RCC 7860 (cell line): ENCODE measurements at places on chromosomes 5 and 9.

GRCh38 chr5:177301503-177302165 is 1.9 kb downstream of the RAB24 start:
- no peak for DNase-seq

DNA sequence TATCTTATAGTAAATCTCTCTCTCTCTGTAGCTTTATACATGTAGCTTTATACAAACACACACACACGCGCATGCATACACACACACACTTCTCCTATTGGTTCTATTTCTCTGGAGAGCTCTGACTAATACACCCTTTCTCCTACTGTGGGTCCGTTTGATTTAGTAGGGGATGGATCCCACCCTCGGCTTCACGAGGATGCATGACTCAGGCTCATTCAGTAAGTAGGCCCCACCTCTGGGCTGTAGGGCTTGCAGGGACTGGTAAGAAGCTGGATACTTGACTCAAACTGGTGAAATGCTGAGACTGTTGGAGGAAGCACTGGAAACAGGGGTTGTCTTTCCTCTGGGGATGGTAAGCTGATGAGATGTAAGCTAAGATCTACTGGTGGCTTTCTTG is 98.7 kb downstream of the SLC24A2 start:
- no peak for DNase-seq

DNA sequence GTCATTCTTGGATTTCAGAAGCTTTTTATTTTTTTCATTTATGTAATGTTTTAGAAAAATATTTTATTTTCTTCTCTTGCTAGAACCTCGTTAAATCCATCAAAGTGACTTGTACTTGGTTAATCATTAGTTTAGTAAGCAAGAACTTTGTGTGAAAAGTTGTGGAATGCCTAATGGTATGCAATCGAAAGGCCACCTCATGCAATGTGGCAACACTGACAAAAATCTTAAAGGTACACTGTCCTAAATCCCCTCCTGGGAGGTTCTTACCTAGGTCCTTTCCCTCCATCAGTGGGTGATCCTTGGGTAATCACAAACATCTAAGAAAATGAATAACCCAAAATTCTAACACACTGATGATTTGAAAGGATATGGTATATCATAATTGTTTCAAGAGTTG is 304.2 kb downstream of the DNAH5 start:
- peak; percentile 71 for DNase-seq

DNA sequence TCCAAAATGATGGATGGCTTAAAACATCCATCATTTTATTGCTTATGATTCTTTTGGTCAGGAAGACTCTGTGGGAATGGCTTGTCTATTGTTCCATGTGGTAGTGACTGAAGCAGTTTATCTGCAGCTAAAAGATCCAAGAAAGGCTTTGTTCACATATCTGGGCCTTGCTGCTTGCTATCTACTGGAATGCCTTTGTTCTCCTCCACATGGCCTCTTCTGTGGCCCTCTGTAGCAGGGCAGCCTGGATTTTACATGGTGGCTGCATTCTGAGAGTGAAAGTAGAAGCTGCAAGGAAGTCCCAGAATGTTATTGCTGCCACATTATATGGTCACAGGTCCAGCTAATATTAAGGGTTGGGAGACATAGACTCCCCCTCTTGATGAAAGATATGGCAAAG is 35.1 kb downstream of the DMXL1 start:
- DNase-seq, result no peak

DNA sequence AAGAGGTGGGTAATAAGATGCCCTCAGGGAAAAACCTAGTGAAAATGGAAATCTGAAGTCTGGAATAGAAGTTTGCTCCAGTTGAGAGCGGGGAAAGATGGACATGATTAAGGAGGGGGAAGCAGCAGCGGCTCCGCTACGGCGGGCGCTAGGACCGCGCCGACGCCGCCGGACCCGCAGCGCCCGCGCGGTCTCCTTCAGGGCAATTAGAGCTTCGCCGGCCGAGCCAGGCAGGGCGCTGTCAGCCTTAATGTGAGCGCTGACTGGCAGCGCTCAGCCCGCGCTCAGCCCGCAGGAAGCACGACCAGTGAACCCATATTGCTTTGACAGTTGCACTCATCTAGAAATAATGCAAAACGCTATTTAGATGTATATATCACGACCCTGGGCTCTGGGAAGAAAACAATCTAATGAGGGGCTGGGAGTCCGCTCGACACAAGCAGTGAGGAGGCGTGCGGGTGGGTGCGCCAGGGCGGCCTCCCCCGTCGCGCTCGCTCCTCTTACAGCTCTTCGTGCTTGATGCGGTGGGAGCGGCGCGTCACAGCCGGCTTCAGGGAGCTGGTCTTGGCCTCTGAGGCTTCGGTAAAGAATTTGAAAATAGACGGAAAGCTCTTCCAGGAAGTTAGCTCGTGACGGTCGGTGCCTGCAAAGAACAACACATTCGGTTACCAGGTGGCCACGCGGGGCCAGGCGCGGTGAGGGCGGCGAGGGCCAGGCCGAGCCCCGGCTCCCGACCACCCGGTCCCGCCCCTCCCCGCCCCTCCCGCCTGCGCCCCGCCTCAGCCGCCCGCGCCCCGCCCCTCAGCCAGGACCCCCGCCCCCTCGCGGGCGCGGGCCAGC is 37.7 kb downstream of the NR2F1 start:
- DNase-seq, result peak; percentile 39

- DNase-seq, result no peak
Measured at GRCh38 chr9:28938981-28939380, 1365.7 kb upstream of the C9orf72 start.

DNA sequence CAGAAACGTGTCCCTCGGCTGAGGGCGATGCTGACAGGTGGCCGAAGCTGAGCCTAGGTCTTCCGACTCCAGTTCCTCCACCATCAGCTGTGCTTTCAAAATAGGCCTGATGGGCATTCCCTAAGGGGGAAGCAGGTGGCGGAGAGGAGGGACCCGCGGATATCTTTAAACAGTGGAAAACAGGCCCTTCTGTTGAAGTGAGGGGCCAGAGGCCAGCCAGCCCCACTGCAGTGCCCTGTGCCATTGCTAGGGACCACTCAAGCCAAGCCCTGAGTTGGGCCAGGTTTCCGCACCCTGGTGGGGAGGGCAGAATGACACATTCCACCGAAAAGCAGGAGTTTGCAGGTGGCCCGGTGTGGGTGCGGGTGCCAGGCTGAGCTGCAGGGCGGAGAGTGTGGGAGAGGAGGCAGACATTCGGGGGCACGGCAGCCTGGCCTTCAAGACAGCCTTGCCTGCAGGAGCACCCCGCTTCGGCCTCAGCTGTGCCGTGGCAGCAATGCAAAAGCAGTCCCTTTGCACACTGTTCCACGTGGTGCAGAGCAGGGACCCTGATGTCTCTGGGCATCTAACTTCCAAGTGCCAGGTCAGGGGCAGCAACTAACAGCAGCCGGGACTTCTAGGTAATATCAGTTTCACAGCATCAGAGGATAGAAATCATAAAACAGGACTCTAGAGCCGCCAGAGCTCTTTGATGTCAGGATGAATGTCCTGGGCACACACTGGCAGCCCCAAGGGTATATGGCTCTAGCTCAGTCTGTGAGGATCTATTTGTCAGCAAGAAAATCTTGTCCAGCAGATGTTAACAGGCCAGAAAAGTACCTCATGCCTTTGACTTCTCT is 17.2 kb downstream of the HNRNPH1 start:
- DNase-seq, result no peak

DNA sequence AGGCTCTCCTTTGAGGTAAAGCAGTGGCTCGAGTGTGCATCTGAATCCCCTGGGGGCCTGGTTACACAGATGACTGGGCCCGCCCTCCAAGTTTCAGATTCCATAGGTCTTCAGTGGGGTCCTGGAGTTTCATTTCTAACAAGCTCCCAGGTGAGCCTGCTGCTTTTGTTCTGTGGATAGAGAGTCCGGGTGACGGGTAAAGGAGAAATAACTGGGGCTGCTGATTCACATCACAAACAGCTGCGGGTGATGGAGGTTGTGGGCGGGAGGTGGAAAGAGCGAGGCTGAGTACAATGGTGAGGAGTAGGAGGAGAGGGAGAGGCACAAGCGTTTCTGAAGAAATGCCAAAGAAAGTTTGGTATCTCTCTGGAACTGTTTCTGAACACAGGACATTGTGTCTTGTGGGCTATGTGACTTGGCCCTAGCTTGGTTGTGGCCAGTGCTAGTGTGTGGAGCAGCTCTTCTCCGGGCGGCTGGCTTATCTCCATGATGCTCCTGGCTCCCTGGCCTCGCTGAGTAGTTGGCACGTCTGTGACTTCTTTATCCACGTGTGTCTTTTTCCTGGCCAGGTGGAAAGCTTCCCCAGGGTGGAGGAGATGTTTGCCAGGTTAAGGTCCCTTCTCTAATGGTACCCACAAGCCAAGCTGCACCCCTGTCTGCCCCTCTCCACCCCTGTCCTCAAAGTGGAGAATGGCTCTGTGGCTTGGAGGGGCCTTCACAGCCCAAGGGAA is 61.7 kb downstream of the HSPA4 start:
- no peak for DNase-seq

- no peak for DNase-seq
Measured at GRCh38 chr5:7884491-7885267, 15.7 kb downstream of the MTRR start.

GRCh38 chr5:36522746-36523065 is 83.7 kb upstream of the SLC1A3 start:
- no peak for DNase-seq

GRCh38 chr5:167764641-167765289 is 526.7 kb upstream of the WWC1 start:
- no peak for DNase-seq

DNA sequence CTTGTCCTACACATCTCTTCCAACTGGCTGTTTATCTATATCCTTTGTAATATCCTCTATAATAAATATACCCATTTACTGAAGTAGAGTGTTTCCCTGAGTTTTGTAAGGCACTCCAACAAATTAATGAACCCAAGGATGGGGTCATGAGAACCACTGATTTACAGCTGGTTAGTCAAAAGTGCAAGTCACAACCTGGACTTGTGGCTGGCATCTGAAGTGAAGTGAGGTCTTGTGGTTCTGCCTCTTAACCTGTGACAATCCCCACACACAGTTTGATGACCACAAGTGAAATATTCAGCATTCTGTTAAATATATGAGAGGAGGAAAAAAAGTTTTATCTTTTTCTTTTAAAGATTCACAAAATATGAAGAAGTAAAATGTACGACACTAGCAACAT is 126.1 kb downstream of the NR2F1-AS1 start:
- DNase-seq, result no peak

GRCh38 chr9:70581955-70582350 is 167.5 kb upstream of the KLF9 start:
- DNase-seq, result no peak

GRCh38 chr9:75039009-75039408 is 10.9 kb upstream of the CARNMT1 start:
- no peak for DNase-seq

DNA sequence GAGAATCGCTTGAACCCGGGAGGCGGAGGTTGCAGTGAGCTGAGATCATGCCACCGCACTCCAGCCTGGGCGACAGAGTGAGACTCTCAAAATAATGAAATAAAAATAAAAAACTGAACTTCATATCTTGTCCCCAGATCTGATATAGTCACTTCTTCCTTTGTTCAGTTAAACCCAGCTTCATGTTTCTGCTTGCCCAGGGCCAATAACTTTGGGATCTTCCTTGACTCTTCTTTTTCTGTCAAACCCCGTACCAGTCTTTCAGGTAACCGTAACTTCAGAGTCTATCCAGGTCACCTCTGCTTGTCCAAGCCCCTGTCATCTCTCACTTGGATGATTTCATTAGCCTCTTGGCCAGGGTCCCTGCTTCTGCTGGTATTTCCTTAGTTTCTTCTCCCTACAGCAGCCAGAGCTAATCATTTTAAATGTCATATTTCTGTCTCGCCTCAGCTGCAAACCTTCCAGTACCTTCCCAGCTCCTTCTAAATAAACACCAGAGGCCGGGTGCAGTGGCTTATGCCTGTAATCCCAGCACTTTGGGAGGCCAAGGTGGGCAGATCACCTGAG is 19.7 kb upstream of the ABL1 start:
- no peak for DNase-seq

GRCh38 chr9:2493109-2493508 is 128.5 kb upstream of the VLDLR start:
- DNase-seq, result no peak

DNA sequence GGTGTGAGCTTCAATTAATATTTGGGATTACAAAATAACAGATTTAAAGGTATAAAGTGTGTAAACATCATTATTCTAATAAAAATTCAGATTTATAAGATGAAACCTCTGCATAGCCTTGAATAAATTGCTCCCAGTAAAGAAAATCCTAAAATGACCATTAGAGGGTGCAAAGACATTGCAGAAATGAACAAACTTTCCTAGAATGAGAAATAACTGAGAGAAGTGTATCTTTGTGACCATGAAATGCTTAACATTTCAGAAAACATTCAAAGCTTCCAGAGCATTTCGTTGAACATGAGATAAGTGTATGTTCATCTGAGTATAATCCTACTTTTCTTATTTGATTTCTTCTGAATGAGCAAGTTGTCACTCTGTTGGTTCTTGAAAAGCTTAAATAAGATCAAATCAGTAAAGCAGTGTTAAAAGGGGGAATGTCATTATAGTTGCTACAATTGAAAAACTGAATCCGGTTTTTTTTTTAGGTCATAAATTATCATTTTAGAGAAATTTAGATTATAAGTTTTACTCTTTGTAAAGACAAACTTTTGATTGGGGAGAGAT is 24.7 kb upstream of the NUDT12 start:
- no peak for DNase-seq

GRCh38 chr9:83956086-83956435 is 24.0 kb downstream of the HNRNPK start:
- DNase-seq, result no peak
